Cardiac fibroblast (primary cell): ENCODE measurements at places on chromosomes 12 and 14.

DNA sequence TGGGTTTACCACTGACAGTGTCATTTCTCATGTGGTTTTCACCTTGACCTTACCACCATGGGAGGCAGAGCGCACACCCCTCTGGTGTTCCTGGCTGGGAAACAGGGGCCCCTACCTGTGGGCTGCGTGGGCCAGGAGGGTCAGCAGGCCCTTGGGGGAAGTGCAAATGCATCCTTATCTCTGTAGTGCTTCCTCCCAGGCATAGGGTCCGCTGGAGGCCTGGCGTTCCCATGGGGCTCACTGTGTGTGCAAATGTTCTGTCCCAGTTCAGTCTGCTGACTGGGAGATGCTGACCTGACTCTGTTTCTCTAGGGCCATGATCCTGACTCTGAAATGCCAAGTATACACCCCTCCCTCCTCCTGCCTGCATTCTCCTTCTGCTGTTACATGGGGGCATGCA, 81.3 kb downstream of the SLC25A47 start:
- no peak for DNase-seq

GRCh38 chr12:101992091-101992490, 69.7 kb downstream of the WASHC3 start:
- peak; percentile 16 for DNase-seq

- no peak for DNase-seq
These were observed 111.7 kb downstream of the PPP2R5E start for GRCh38 chr14:63431466-63431865.

DNA sequence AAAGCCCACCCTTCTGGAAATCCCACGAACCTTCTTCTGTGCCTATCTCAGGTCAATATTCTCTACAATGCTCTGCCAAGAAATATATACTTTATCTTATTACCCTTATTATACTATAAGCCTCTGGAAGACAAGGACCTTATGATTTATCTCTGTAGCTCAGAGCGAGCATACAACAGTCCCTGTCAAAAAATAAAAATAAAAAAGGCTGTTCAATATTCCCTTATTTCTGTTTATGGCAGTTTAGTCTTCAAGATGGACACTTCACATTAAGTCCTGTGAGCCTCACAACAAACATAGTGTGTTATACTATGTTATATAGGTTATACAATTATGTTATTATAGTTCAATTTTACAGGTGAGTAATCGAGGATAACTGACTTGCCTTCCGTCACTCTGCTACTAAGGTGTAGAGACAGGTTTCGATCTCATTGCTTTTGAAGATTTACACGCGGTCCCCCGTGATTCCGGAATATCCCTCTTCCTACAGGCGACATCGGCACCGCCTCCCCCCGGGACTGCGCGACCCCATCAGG, 562 bp downstream of the EAPP start:
- DNase-seq, result no peak

GRCh38 chr14:75252254-75252837, 26.3 kb upstream of the FOS start:
- DNase-seq, result no peak

- no peak for DNase-seq
These were observed 18.0 kb upstream of the MAP3K9 start for GRCh38 chr14:70827347-70827746.

GRCh38 chr12:45654002-45654665, 75.4 kb upstream of the ARID2 start:
- no peak for DNase-seq

GRCh38 chr12:16590645-16591044, 15.3 kb downstream of the LMO3 start:
- no peak for DNase-seq

GRCh38 chr12:52250048-52250990, 17.3 kb downstream of the KRT7 start:
- DNase-seq, result no peak

DNA sequence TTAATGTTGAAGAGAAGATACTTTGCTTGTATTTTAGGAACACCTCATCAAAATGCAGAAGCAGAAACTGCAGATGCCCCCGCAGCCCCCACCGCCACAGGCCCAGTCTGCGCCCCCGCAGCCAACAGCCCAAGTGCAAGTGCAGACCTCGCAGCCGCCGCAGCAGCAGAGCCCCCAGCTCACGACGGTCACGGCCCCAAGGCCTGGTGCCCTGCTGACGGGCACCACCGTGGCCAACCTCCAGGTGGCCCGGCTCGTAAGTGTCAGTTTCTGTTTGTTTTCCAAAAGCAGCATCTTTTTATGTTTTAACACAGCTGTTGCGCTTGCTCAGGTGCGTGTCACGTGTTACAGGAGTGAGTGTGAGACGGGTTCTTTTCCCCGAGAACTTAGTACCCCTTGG, 79.5 kb downstream of the DDX51 start:
- DNase-seq, result no peak

GRCh38 chr14:81625343-81625742, 91.7 kb upstream of the SEL1L start:
- peak; percentile 20 for DNase-seq

GRCh38 chr12:122834104-122834920, 945 bp upstream of the HIP1R start:
- DNase-seq, result peak; percentile 56

- no peak for DNase-seq
These were observed 62.3 kb downstream of the DAD1 start for GRCh38 chr14:22526744-22527143.
